ENCODE measurements at places on chromosomes 4 and X.
A peak's percentile ranks its signal among the peaks of the same experiment; 100 is the strongest.

DNA sequence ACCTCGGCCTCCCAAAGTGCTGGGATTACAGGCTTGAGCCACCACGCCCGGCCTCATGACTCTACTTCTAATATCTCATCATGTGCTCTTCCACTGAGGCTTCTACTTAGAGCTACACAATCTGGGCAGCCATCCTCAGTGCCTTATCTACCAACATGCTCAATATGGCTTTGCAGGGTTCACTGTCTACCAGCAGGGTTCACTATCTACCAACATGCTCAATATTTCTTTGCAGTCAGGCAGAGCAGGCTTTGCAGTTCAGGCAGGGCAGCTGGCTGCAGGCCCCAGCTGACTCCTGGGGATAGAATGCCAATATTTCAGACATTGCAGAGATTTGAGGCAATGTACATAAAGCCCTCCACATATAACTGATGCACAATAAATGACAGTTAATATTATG, 47.5 kb downstream of the PKD2 start:
- peak; percentile 16 for DNase-seq

DNA sequence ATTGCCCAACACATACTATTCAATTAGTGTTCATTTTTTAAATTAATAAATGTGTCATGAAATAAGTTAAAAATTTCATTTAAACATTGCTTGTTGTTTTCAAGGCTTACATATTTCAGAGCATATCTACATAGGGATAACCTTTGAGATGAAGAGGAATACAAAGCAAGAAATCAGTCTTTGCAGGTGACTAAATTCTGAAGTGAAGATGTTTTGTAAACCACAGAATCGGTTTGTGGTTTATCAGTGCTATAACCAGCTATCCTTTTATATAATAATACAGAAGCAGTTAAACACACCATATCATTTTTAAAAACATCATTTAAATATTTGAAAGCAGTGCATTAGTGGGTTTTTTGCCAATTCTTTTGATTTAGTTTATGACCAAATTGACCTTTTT, 26.9 kb downstream of the FAM241A start:
- DNase-seq: peak; percentile 71

- DNase-seq: no peak
These were observed 11.1 kb upstream of the TSPYL2 start for GRCh38 chrX:53071064-53071463.

DNA sequence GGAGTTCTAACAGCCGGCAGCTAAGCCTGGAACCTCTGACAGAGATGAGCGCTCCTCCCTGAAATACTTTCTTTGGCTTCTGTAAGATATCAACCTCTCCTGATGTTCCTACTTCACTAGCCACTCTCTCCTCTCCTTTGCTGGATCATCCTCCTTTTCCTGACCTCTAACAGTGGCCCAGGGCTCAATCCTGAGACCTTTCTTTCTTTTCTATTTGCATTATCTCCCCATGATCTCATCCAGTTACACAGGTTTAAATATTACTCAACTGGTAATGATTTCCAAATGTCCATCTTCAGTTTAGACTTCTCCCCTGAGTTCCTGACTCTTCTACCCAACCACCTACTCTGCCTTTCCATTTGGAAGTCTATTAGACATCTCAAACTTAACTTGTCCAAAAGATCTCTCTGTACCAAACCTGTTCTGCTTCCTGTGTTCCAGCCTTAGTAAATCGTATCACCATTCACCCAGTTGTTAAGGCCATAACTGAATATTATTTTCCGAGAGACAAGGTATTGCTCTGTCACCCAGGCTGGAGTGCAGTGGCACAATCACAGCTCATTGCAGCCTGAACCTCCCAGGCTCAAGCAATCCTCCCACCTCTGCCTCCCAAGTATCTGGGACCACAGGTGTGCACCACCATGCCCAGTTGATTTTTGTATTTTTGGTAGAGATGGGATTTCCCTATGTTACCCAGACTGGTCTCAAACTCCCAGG, 41.1 kb downstream of the RFC1 start:
- DNase-seq: no peak

DNA sequence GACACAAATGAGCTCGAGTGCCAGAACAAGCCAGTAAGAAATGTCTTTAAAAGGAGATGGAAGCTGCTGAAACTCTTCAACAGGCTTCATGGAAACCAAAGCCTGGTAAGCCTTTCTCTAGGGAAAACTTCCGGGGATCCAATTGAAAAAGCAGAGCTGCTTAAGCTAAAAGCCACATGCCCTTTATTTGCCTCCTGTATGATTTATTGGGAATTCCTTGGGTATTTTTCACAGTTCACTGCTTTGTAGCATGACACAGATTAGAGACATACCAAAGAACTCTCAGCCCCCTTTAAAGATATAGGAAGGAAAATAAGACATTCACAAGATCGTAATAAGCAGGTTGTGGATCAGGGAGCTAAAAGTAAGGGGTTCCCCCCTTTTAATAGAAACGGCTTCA, 6.5 kb upstream of the ARHGAP6 start:
- DNase-seq: no peak

DNA sequence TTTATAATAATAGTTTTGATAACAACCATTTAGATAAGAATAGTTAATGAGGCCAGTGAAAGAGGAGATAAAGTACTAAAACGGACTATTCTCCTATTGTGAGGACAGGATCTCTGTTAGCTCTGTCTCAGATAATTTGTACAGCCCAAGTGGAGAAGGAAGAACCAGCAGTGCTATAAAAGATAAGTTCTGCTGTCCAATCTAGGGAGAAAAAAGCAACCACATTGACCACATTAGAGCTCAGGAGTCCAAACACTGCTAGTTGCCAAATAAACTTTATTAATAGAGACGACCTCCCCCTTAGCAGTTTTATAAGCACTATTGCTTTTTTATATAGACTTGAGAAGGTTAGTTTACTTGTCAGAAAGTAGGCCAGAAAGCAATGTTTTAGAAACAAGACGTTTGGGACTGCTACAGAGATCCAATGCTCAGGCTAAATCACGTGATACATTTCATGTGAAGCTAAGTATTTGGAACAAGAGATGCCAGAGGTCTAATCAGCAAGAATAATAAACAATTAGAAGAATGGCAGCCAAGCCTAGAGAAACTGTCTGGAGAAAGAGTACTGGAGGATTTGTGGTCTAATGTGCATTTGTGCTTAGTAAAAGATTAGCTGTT, 15.9 kb downstream of the IL15 start:
- DNase-seq: no peak

- DNase-seq: no peak
These were observed 11.8 kb upstream of the PGK1 start for GRCh38 chrX:78092296-78092695.

DNA sequence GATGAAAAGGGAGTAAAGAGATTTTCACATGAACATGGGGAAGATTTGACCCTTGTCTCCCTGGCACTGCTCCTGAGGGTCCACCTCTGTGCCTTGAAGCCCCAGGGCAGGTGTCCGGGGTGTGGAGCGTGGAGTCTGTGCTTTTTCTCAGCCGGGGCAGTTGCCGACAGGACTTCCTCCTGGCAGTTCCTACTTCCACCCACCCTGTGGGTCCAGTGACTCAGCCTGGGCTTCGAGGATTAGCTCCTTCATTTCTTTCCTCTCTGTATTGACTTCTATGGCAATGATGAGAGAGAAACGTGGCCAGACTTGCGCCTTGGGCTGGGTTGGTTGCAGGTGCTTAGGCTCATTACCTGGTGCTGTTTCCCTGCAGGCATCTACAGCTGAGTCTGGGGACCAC, 35.9 kb upstream of the CLCN4 start:
- DNase-seq: no peak

GRCh38 chr4:141810712-141811375, 174.5 kb downstream of the IL15 start:
- DNase-seq: no peak

DNA sequence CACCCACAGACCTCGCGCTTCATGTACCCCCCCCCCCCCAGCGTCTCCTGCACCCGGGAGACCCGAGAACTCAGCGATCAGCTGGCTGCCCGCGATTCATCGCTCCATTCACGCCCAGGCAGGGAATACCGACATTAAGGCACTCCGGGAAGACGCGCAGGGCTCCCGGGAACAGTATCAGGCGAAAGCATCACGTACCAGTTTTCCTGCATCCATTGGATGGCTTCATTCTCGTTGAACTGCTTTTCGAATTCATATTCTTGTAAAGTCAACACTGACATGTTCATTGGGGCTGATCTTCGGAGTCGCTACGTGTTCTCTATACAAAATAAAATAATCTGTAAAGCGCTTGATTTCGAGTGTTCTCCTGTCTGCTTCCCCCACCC, 373 bp downstream of the ELOVL6 start:
- DNase-seq: no peak

- no peak for DNase-seq
These were observed 4.0 kb upstream of the SLC34A2 start for GRCh38 chr4:25651682-25652081.

DNA sequence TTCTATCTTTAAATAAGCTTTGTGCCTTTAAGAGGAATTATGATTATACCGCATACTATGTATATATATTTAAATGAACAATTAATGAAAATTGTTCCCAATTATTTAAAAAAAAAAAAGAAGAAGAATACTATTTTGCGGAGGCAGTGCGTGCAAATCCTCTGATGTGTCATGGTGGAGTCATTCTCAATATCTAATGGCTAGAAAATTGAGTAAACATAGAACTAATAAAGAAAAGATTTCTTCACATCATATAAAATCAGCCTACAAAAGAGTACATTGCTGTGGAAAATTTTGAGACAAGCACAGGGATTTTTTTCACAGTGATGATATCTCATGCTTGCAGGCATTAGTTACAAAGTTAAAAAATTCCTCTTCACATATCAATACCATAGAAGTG, 2.6 kb upstream of the EREG start:
- no peak for DNase-seq

DNA sequence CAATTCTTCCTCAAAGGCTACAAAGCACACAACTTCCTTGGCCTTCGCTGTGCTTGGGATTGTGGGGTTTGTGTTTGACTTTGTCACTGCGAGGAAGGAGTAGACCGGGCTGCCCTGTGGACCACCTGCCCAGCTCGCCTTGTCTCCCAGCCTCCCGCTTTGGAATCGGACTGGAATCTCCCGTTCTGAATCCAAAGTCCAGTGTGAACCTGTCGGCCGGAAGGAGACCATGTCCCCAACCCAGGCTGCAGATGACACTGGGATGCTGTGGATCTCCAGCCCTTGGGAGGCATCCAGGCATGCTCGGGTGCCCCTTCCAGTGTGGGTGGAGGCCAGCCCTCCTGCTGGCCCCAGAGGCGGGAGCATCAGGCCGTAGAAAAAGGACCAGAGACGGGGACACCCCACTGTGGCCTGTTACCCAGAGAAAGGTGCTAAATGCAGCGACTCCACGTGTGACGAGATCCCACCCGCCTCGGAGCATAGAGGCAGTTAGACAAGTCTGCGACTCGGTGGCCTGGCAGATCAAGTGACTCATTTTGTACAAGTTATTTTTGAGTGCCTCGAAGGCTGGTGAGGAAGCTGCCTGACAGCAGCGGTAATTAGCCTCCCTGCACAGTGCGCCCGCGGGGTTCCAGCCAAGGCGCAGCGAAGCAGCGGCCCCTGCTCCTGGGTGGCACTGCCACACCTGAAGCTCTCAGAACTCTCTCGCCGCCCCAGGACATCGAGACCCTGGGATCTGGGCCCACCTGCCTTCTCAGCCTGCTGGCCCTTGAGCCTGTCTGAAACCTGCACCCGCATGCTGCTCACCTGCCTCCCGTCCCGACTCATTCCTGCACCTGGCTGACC, 57.5 kb downstream of the ADRA2C start:
- no peak for DNase-seq

GRCh38 chr4:105894660-105895582, at the start of gene NPNT:
TSS of gene NPNT (plus strand) at chr4:105895471. CDS start at chr4:105895653, 182 bp downstream.
- no peak for DNase-seq

DNA sequence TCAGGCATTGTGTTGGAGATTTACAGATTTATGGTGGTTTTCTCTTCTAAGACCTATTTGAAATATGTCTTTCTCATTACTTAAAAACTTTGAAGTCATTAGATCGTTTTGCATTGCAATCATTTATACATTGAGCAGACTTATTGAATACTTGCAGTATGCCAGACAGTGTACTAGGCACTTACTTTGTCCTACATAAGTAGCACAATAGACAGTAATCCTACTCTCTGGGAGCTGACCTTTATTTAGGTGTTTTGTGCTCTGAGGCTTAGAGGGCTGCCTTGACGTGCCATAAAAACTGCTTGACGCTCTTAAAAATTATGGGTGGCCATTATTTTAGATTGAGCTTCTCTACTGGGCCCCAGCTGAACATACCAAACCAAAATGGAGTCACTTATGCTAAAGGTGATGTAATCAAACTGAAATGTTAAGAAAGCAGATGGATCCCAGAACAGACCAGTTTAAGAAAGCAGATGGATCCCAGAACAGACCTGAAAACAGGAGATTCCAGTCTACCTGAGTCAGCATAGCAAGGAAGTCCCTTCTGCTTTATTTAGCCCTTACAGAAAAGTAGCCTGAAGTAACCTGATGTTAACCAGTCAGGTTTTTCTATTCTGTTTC, 42.4 kb downstream of the PTTG2 start:
- DNase-seq: no peak

DNA sequence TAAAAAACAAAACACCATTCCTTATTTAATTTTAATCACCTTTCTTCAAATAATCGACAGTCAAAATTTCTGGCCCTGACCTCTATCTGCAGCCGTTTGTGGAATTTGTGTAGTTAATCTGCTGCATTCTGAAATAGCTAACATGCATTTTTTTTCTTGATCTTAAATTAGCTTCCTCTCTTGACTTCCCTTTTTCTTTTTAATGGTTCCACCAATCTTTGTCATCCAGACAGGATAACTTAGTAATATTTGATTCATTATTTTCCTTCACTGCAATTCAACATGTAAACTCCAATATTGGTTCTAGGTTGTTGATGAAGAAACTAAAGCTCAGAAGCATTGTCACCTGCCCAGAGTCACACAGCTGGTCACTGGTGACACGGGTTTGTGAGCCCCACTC, 77.3 kb downstream of the ARHGAP10 start:
- DNase-seq: no peak

GRCh38 chrX:104391906-104392305, 137.2 kb upstream of the ESX1 start:
- no peak for DNase-seq

- DNase-seq: no peak
These were observed 13.9 kb upstream of the PLAC8 start for GRCh38 chr4:83128240-83128929.

DNA sequence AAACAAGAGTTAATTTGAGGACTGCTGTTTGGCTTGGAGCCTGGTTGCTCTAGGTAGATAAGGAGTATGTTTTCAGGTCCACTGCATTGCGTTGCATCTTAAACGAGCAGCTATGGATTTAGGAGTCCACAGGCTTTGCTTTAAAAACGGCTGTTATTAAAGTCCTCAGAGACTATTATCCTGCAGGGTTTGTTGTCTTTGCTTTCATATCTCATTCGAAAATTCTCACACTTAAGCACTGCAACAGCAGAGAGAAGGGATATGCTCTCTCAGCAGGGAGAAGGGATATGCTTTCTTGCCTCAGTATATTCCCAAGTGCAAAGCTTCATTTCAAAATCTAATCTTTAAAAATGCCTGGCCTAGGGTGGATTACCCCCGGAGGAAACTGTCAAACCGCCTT, 444.7 kb upstream of the FTHL17 start:
- DNase-seq: no peak

GRCh38 chrX:20197641-20198210, 56.1 kb upstream of the EIF1AX start:
- DNase-seq: no peak
